ENCODE measurements at places on chromosomes 3 and 15.

- H3K4me1 ChIP-seq, result no peaks in the 10 kb centered on the region
- no peaks in the 10 kb centered on the region for H3K27me3 ChIP-seq
- H3K4me3 ChIP-seq, result no peak overlapping the region
- no peaks in the 10 kb centered on the region for H3K36me3 ChIP-seq
- H3K27ac ChIP-seq, result no peak overlapping the region
Observed at GRCh38 chr3:38268522-38268921, 2.9 kb downstream of the SLC22A13 start.

GRCh38 chr3:186608624-186609215, 4.1 kb upstream of the AHSG start:
- no peaks in the 10 kb centered on the region for H3K4me1 ChIP-seq
- no peaks in the 10 kb centered on the region for H3K27me3 ChIP-seq

GRCh38 chr15:84967380-84967779, 14.3 kb upstream of the PDE8A start:
- no peak overlapping the region for H3K27ac ChIP-seq
- H3K36me3 ChIP-seq, result no peaks in the 10 kb centered on the region
- DNase-seq, result no peak
- no peaks in the 10 kb centered on the region for H3K4me1 ChIP-seq

GRCh38 chr3:78249294-78249693, 1209.4 kb downstream of the ROBO2 start:
- no peaks in the 10 kb centered on the region for H3K36me3 ChIP-seq
- H3K4me3 ChIP-seq, result no peak overlapping the region
- no peak for DNase-seq
- no peaks in the 10 kb centered on the region for H3K27me3 ChIP-seq

- H3K4me3 ChIP-seq, result no peak overlapping the region
- H3K4me1 ChIP-seq, result no peaks in the 10 kb centered on the region
- no peaks in the 10 kb centered on the region for H3K36me3 ChIP-seq
- H3K27me3 ChIP-seq, result no peaks in the 10 kb centered on the region
- no peak for DNase-seq
Observed at GRCh38 chr3:27792869-27793268, 70.7 kb upstream of the EOMES start.

GRCh38 chr3:126487151-126487771, 11.6 kb upstream of the ZXDC start:
- no peaks in the 10 kb centered on the region for H3K27me3 ChIP-seq
- no peak for DNase-seq
- H3K4me1 ChIP-seq, result peaks cover 6% of the 10 kb centered on the region
- no peak overlapping the region for H3K4me3 ChIP-seq
- no peaks in the 10 kb centered on the region for H3K36me3 ChIP-seq

DNA sequence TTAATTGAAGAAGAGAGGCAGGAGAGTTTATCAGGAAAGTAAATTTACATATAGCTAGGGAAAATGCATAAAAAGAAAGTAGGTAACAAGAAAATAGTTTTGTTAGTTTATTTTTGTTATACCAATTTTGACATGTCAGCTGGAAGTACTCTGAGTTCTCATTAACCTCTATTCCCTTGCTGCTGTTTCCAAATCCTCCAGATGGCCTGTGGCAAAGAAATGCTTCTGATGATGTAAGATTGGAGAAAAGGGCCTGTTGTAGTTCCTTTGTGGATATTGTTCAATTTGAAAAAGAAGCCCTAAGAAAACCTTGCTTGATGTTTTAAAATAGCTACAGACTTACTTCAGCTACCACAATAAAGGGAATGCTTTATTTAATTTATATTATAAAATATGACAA, 192.9 kb upstream of the SLITRK3 start:
- H3K27me3 ChIP-seq, result no peaks in the 10 kb centered on the region
- no peaks in the 10 kb centered on the region for H3K36me3 ChIP-seq
- no peaks in the 10 kb centered on the region for H3K4me1 ChIP-seq
- no peak for DNase-seq
- H3K4me3 ChIP-seq, result no peak overlapping the region

DNA sequence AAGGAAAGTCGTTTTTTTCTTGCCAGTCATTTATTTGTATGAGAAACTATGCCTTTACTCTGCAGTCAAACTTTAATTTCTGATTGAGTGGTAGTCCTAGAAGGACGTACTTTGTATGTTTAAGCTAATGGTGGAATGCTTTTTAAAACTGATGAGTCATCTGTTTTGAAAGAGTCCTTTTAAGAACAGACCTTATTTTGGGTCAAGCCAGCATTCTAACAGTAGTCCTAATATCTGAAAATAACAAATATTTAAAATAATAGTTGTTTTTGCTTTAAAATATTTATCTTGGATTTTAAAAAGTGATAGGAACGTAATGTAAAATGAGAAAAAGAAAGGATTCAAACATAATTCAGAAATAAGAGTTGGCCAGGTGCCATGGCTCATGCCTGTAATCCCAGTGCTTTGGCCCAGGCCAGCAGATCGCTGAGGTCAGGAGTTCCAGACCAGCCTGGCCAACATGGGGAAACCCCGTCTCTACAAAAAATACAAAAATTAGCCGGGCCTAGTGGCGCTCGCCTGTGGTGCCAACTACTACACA, 1.3 kb upstream of the LRRC58 start:
- no peaks in the 10 kb centered on the region for H3K4me1 ChIP-seq
- H3K27ac ChIP-seq, result no peak overlapping the region
- no peaks in the 10 kb centered on the region for H3K27me3 ChIP-seq
- H3K36me3 ChIP-seq, result no peaks in the 10 kb centered on the region
- no peak for DNase-seq

DNA sequence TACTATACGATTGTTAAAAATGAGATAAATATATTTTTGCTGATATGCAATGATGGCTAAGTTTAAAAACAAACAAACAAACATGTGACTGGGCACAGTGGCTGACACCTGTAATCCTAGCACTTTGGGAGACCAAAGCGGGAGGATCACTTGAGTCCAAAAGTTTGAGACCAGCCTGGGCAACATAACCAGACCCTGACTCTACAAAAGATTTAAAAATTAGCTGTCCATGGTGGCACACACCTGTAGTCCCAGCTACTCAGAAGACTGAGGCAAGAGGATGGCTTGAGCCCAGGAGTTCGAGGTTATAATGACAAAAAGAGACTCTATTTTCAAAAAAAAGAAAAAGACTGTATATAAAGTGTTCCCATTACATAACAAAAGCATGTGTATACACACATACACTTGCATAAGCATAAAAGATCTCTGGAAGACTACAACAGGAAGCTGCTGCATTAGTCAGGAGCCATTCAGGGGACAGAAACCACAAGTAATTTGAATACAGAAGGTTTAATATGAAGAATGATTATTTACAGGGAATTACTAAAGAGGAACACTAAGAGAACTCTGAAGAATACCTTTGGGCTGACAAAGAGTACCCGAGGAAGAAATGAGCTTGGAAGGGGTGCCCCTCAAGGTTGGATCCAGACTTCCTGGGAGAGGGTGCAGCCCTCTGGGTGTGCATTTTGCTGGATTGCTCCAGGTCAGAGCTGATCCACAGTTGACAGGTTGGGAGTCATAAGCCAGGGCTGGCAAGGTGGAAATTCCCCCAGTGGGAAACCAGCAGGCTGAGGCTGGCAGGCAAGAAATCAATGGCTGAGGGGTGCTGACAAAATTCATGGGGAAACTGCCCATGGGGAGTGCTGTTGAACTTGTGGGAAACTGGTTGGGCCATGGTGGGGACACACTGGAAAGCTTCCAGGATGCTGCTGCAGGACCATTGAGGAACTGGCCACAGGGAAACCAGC, 9.3 kb upstream of the TM4SF18 start:
- no peaks in the 10 kb centered on the region for H3K4me1 ChIP-seq
- no peaks in the 10 kb centered on the region for H3K36me3 ChIP-seq
- no peak overlapping the region for H3K27ac ChIP-seq
- no peak overlapping the region for H3K4me3 ChIP-seq
- H3K27me3 ChIP-seq, result no peaks in the 10 kb centered on the region

- no peak overlapping the region for H3K27ac ChIP-seq
- no peaks in the 10 kb centered on the region for H3K36me3 ChIP-seq
- no peak for DNase-seq
- H3K4me1 ChIP-seq, result no peaks in the 10 kb centered on the region
- H3K27me3 ChIP-seq, result peaks cover 1% of the 10 kb centered on the region
Observed at GRCh38 chr3:128243602-128244504, 90.6 kb downstream of the EEFSEC start.

GRCh38 chr15:75924576-75924975, 20.9 kb downstream of the FBXO22 start:
- H3K36me3 ChIP-seq, result peaks cover 3% of the 10 kb centered on the region
- H3K4me3 ChIP-seq, result no peak overlapping the region
- no peak for DNase-seq
- H3K4me1 ChIP-seq, result no peaks in the 10 kb centered on the region
- H3K27me3 ChIP-seq, result no peaks in the 10 kb centered on the region

- H3K27me3 ChIP-seq, result no peaks in the 10 kb centered on the region
- no peak overlapping the region for H3K27ac ChIP-seq
- H3K4me3 ChIP-seq, result no peak overlapping the region
- no peak for DNase-seq
- H3K4me1 ChIP-seq, result no peaks in the 10 kb centered on the region
- H3K36me3 ChIP-seq, result no peaks in the 10 kb centered on the region
Observed at GRCh38 chr3:74501007-74501406, 113.5 kb downstream of the CNTN3 start.

GRCh38 chr15:92586383-92586942, 69.1 kb downstream of the FAM174B start:
- H3K27me3 ChIP-seq, result no peaks in the 10 kb centered on the region
- no peaks in the 10 kb centered on the region for H3K4me1 ChIP-seq

DNA sequence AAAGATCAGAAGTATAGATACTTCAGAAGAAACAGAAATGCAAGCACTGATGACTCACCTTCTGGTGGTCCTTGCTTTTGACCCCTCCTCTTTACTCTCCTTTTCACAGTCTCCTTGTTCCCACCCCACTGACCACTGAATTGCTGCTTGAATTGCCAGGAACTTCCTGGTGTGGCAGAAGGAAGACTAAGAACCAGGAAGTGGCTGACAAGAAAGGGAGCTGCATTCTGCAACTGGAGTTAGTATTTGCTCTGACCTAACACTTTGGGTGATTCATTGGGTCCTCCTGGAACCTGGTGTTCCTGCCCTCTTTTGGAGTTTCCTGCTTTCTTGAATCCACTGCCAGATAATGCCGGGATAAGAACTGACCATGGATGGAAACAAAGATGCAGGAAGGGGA, 23.0 kb downstream of the KY start:
- H3K4me1 ChIP-seq, result no peaks in the 10 kb centered on the region
- no peak for DNase-seq
- no peaks in the 10 kb centered on the region for H3K27me3 ChIP-seq
- H3K27ac ChIP-seq, result no peak overlapping the region
- H3K4me3 ChIP-seq, result no peak overlapping the region

DNA sequence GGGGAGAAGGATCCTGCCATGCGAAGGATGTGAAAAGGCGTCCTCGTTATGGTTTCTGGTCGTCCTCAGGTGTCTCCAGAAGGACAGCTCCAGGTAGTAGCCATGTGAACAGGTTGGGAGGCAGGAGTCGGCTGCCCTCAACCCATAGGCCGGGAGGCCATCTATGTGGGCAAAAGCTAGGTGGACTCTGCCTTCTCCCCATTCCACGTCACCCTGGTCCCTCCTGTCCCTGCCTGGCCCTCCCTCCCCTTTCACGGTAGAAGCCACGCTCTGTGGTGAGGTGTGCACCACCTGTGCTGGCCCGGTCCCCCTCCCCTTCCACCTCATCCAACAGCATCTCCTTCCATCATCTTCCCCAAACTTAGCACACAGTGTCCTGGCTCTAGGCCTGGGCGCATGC, 16.3 kb downstream of the ITIH3 start:
- no peak overlapping the region for H3K4me3 ChIP-seq
- no peak overlapping the region for H3K27ac ChIP-seq
- H3K36me3 ChIP-seq, result no peaks in the 10 kb centered on the region
- DNase-seq, result no peak
- no peaks in the 10 kb centered on the region for H3K27me3 ChIP-seq

- H3K36me3 ChIP-seq, result no peaks in the 10 kb centered on the region
- no peak overlapping the region for H3K4me3 ChIP-seq
- no peak overlapping the region for H3K27ac ChIP-seq
- DNase-seq, result no peak
Observed at GRCh38 chr3:183400352-183400751, 28.1 kb downstream of the MCF2L2 start.

GRCh38 chr3:150589759-150590158, 13.4 kb upstream of the SELENOT start:
- no peak overlapping the region for H3K4me3 ChIP-seq
- H3K27me3 ChIP-seq, result no peaks in the 10 kb centered on the region
- H3K36me3 ChIP-seq, result peaks cover 4% of the 10 kb centered on the region

DNA sequence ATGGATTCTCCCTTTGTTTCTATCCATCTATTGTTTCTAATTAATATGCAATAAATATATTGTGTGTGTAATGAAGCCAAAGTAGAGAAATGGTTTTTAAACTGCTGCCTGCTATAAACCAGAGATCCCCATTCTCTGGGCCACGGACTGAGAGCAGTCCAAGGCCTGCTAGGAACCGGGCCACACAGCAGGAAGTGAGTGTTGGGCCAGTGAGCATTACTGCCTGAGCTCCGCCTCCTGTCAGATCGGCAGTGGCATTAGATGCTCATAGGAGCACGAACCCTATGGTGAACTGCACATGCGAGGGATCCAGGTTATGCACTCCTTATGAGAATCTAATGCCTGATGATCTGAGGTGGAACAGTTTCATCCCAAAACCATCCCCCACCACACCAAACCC, 85.2 kb upstream of the POMGNT2 start:
- no peaks in the 10 kb centered on the region for H3K27me3 ChIP-seq
- no peak overlapping the region for H3K4me3 ChIP-seq
- H3K4me1 ChIP-seq, result no peaks in the 10 kb centered on the region

GRCh38 chr3:39098473-39099000, 8.9 kb downstream of the GORASP1 start:
- no peaks in the 10 kb centered on the region for H3K4me1 ChIP-seq
- no peak overlapping the region for H3K27ac ChIP-seq
- no peaks in the 10 kb centered on the region for H3K27me3 ChIP-seq
- H3K36me3 ChIP-seq, result peaks cover 20% of the 10 kb centered on the region
- DNase-seq, result no peak

DNA sequence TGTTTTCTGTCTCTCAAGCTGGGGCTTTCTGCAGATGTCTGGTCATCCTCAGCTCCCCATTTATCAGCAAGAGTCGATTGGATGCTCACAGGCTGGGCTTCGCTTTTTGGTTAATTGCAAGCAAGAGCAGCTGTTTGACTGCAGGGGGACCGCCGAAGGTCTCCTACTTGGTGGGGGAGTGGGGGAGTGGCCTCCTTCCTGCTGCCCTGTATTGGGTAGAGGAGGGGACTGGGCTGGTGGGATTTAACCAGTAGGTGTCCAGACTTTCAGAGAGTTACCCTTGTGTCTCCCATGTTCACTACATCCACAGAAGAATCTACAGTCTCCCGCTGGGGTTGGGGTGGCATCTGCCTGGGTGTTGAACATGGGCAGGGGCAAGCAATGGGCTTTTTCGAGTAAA, 78.7 kb downstream of the PLXNA1 start:
- H3K4me1 ChIP-seq, result no peaks in the 10 kb centered on the region
- H3K36me3 ChIP-seq, result no peaks in the 10 kb centered on the region
- no peak overlapping the region for H3K4me3 ChIP-seq
- no peak overlapping the region for H3K27ac ChIP-seq
- no peaks in the 10 kb centered on the region for H3K27me3 ChIP-seq

Measured in iPS DF 6.9 (cell line).